Ascending aorta (tissue), 2 donors: ENCODE measurements at places on chromosomes 5 and 9. TPM values are rescaled to one million over a fixed set of nuclear protein-coding genes. Genes with fewer than 3 reads are reported as not detected.

The RNF183 gene
- total RNA-seq = not detected

The STPG3 gene
- not detected for total RNA-seq

The DDX4 gene
- total RNA-seq = not detected

The NOTCH1 gene
- total RNA-seq = 120 TPM
